ENCODE measurements at places on chromosomes 3 and 15. TPM values are rescaled to one million over a fixed set of nuclear protein-coding genes. Genes with fewer than 3 reads are reported as not detected.

The RTP3 gene
- total RNA-seq: not detected

The PRICKLE2 gene
- total RNA-seq: not detected

The FRMD5 gene
- total RNA-seq: not detected

The IL17RB gene
- total RNA-seq: not detected

The CCR4 gene
- total RNA-seq: not detected

The SCN11A gene
- total RNA-seq: 0.07 TPM

The TNNC1 gene
- not detected for total RNA-seq

The ARPIN gene
- total RNA-seq: not detected

- H3K4me3 ChIP-seq: no peak overlapping the region
- H3K36me3 ChIP-seq: no peaks in the 10 kb centered on the region
- peak; percentile 70 for DNase-seq
- H3K4me1 ChIP-seq: no peaks in the 10 kb centered on the region
- H3K27ac ChIP-seq: no peak overlapping the region
- H3K27me3 ChIP-seq: no peaks in the 10 kb centered on the region
These were observed 260.3 kb upstream of the TPM1 start for GRCh38 chr15:62782071-62782841.

DNA sequence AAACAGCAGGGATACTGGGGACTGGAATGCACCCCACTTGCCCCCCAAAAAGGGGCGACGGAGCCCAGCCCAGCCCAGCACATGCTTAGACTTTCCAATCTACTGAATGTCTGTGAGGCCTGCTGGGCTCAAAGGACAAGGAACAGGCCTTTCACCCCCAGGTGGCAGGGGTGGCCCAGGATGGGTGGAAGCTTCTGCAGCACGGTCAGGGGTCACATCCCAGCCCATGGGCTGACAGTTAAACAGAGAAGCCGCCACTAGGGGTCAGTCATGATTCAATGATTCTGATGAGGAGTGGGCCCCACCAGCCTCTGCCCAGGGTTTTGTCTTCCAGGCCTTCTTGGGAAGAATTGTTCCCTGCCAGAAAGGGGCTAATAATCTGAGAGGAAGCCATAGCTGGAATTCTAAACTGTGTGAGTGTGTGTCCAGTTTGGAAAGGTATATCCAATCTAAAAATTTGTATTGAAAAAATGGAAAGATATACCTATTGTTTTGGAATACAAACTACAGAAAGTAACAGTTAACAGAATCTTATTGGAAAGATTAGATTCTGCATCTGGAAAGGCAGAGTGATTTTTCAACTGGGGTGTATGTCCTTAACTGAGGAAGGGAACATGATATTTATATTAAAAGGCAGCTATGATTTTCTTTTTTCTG lies 2.2 kb downstream of the CHRNB4 start:
- H3K27me3 ChIP-seq: no peaks in the 10 kb centered on the region
- no peak overlapping the region for H3K4me3 ChIP-seq
- no peaks in the 10 kb centered on the region for H3K36me3 ChIP-seq
- no peak overlapping the region for H3K27ac ChIP-seq
- no peaks in the 10 kb centered on the region for H3K4me1 ChIP-seq

DNA sequence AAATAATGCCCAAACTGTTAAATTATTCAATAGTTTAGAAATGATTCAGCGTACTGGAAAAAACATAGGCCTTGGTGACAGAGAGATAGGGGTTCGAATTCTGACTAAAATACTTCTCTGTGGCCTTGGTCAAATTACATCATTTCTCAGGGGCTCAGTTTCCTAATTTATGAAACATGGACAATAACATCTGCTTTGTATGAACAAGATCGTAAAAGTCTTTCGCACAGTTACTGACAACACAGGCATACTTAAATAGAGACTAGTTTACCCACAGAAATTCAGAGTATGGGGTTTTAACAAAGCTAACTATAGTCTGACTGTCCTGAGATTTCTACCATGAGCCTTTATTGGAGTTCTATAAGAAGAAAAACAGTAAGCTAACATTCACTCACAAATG lies 440.4 kb downstream of the FHIT start:
- DNase-seq: no peak
- no peak overlapping the region for H3K4me3 ChIP-seq
- H3K4me1 ChIP-seq: no peaks in the 10 kb centered on the region
- no peak overlapping the region for H3K27ac ChIP-seq

GRCh38 chr15:33278816-33279612 lies 31.8 kb upstream of the RYR3 start:
- no peak for DNase-seq
- H3K4me1 ChIP-seq: no peaks in the 10 kb centered on the region
- no peaks in the 10 kb centered on the region for H3K36me3 ChIP-seq

DNA sequence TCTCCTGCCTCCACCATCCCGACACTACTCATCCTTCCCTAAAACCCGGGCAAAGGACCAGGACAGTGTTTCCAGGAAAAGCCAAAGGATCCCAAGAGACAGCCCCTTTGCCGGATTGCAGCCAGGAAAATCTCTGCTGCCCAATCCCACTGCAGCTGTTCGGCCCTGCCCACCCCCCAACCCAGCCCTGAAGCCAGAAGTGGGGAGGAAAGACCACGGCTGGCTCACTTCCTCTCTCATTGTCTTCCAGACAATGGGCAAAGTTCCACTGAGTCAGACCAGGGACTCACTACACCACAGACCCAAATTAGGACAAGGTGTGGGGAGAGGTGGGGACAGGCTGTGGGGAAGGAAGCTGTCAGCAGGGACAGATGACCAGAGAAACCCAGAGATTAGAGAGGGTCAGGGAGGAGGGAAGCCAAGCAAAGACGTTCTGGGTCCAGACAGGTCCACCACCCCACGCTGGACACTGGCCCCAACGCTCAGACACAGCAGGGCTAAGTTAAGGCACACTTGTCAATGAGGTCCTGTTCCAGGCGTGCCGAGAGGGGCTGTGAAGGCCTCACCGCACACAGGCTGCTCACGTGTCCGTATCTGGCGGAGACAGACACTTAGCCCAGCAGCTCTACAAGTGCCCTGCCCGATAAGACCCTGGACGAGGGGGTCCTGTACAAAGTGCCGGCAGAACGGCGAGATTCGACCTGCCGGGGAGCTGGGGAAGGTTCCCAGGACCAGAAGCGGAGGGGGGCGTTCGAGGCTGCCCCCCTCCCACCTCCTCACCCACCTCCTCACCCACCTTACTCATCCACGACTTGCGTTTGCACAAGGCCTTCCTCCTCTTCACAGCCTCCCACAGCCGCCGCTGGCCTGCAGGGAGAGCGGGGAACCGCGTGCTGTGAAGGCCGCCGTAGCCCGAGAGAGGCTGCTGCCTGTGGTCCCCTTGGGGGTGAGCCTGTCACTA lies 21.9 kb downstream of the TNK2 start:
- no peak for DNase-seq
- H3K36me3 ChIP-seq: no peaks in the 10 kb centered on the region
- no peaks in the 10 kb centered on the region for H3K4me1 ChIP-seq

GRCh38 chr3:76942101-76942500 lies 97.8 kb upstream of the ROBO2 start:
- no peak for DNase-seq
- H3K27me3 ChIP-seq: no peaks in the 10 kb centered on the region
- no peak overlapping the region for H3K27ac ChIP-seq
- H3K36me3 ChIP-seq: no peaks in the 10 kb centered on the region
- no peak overlapping the region for H3K4me3 ChIP-seq

- H3K36me3 ChIP-seq: peaks cover 32% of the 10 kb centered on the region
- no peak overlapping the region for H3K4me3 ChIP-seq
- H3K27me3 ChIP-seq: no peaks in the 10 kb centered on the region
- DNase-seq: no peak
- H3K4me1 ChIP-seq: no peaks in the 10 kb centered on the region
- no peak overlapping the region for H3K27ac ChIP-seq
These were observed 80.6 kb downstream of the RAD18 start for GRCh38 chr3:8882642-8883041.

DNA sequence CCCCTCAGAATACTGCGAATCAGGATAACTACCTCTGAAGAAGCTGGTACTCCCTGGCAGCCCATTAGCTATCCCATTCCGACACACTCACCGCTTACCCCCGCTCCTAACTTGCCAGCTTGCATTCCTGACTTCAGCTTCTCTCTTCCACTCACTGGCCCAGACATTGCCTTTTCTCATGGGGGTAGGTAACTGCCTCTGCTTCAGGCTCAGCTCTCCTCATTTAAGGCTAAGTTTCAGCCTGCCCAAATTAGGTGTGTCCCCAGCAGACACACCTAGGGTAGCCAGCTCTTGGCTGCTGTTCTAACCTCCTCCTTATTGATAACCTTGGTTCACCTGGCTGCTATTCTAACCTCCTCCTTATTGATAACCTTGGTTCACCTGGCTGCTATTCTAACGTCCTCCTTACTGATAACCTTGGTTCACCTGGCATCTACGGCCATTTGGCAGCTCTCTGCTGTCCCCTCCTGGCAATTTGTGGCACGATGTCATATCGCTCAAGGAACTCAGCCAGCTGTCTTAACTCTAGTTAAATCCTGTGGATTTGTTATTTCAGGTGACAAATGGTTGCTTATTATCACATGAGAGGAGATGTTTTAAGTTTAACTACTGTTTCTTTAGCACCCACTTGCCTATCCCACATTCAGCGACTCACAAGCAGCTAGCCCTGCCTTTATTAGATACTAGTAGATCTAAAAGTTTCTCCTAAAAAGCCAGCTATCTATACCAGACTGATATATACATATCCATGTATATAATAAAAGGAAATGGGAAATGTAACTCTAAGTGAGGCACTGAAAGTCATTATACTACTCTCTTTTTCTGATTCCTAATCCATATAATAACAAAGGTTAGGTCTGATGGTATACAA lies 106.5 kb upstream of the ACP3 start:
- no peak overlapping the region for H3K27ac ChIP-seq
- DNase-seq: peak; percentile 73
- H3K27me3 ChIP-seq: no peaks in the 10 kb centered on the region
- H3K4me1 ChIP-seq: no peaks in the 10 kb centered on the region

DNA sequence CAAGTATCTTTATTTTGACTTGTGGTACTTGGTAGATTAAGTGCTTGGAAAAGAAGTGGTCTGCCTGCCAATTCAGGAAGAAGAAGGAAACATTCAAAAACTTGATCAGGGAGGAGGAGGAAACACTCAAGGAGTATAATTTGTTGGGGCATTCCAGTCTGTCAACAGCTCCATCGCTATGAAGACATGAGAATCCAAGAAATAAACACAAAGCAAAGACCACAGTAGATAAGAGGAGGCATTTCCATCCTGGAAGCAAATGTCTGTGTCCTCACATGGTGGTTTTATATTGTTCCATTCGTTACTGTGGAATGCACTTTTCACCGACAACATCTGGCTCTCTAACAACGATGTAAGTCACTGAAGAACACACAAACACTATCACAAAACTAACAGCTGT lies 176.1 kb upstream of the FRMD4B start:
- H3K27me3 ChIP-seq: no peaks in the 10 kb centered on the region
- H3K27ac ChIP-seq: no peak overlapping the region
- no peak overlapping the region for H3K4me3 ChIP-seq
- H3K36me3 ChIP-seq: no peaks in the 10 kb centered on the region
- H3K4me1 ChIP-seq: no peaks in the 10 kb centered on the region

- peaks cover 17% of the 10 kb centered on the region for H3K36me3 ChIP-seq
- H3K4me1 ChIP-seq: peaks cover 5% of the 10 kb centered on the region
- H3K4me3 ChIP-seq: no peak overlapping the region
- DNase-seq: no peak
- no peaks in the 10 kb centered on the region for H3K27me3 ChIP-seq
These were observed 18.8 kb downstream of the STX19 start for GRCh38 chr3:94009608-94010007.

DNA sequence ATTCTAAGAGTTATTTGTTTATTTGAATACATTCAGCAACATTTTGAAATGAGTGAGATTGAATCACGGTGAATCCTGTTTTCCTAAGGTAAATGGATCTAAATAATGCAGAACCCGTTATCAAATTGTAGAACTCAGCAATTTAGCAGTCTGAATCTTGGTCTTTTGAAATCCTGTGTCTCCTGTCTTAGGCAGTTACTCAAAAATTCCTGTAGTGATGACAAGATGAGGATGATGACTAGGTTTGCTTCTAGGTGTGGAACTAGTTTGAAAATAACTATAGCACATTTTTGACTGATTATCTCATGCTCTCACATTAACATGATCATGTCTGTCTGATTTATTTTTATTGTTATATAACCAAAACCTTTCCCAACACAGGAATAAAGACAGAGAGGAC lies 115.0 kb downstream of the RAP2B start:
- H3K27me3 ChIP-seq: no peaks in the 10 kb centered on the region
- no peak for DNase-seq
- H3K4me3 ChIP-seq: no peak overlapping the region

- no peak overlapping the region for H3K4me3 ChIP-seq
- peaks cover 26% of the 10 kb centered on the region for H3K4me1 ChIP-seq
- H3K36me3 ChIP-seq: no peaks in the 10 kb centered on the region
- DNase-seq: no peak
- no peaks in the 10 kb centered on the region for H3K27me3 ChIP-seq
- H3K27ac ChIP-seq: no peak overlapping the region
These were observed 111.1 kb downstream of the KLF13 start for GRCh38 chr15:31437686-31438085.

- H3K27ac ChIP-seq: no peak overlapping the region
- no peaks in the 10 kb centered on the region for H3K27me3 ChIP-seq
- no peaks in the 10 kb centered on the region for H3K36me3 ChIP-seq
- no peaks in the 10 kb centered on the region for H3K4me1 ChIP-seq
These were observed 40.5 kb downstream of the MYLK start for GRCh38 chr3:123843668-123844067.

DNA sequence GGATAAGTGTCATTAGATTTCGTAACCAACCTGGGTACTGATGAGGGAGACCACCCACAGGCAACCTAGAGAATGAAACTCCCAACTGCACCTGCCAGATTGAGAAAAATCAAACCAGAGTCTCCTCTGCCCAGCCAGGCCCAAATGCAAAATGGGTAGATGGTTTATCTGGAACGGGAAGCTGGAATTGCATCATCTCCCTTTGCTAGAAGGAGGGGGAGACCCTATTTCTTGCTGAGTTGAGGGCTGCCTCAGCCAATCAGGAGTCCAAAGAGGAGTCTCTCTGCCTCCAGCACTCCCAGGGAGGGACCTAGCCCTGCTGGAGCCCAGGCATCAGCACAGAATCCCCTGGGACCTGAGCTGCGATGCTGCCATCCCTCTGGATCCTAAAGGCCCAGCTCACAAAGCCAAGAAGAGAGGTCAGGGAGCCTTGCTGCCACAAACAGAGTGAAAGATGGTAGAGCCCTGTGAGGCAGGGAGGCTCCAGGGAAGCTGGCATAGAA lies 8.1 kb downstream of the RMDN3 start:
- H3K4me1 ChIP-seq: peaks cover 17% of the 10 kb centered on the region
- no peaks in the 10 kb centered on the region for H3K27me3 ChIP-seq
- peak overlapping the region; percentile 56 for H3K27ac ChIP-seq
- DNase-seq: no peak

- H3K4me3 ChIP-seq: no peak overlapping the region
- H3K27me3 ChIP-seq: no peaks in the 10 kb centered on the region
- no peaks in the 10 kb centered on the region for H3K4me1 ChIP-seq
- no peaks in the 10 kb centered on the region for H3K36me3 ChIP-seq
- DNase-seq: no peak
These were observed 461.9 kb upstream of the ONECUT1 start for GRCh38 chr15:53251996-53252395.

Data from Karpas-422 (cell line).